ENCODE measurements at places on chromosomes 1 and 21. TPM values are rescaled to one million over a fixed set of nuclear protein-coding genes. Genes with fewer than 3 reads are reported as not detected.

DNA sequence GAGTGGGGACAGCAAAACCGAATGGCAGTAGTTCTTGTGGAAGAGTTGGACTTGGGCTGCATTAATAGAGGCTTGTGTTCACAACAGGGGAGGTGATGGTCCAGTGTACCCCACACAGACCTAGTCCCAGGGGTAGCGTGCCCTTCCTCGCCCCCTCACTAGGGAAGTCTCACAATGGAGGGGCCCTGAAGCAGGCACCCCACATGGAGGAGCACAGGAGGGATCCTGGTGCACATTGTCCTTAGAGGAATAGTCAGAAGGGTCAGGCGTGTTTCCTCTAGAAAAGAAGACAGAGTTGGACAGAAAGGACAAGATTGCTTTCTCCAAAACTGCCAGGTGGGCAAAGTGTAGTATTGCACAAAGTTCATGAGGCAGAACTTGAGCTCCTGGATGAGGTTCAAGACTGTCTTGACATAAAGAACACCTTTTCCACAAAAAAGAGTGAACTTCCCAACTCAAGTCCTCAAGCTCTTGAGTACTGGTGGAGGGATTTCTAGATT, 23.3 kb downstream of the ETNK2 start:
- H3K36me3 ChIP-seq = no peaks in the 10 kb centered on the region
- H3K27ac ChIP-seq = no peak overlapping the region
- H3K4me1 ChIP-seq = peaks cover 54% of the 10 kb centered on the region
- H3K4me3 ChIP-seq = no peak overlapping the region

DNA sequence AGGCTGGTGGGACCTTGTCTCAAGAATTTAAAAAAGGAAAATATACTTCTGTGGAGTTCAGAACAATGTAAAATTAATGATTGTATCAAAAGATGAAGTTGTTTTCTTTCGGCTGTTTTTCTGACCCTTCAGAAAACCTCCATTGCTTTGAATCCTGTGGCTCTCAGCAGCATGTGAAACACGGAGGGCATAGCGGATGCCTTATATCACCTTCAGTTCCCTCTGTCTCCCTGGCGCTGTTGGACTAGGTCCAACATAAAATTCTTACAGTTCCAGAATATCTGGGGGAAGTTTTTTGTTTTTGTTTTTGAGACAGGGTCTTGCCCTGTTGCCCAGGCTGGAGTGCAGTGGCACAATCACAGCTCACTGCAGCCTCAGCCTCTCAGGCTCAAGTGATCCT, 7.4 kb downstream of the ZBTB8A start:
- DNase-seq = no peak
- H3K4me1 ChIP-seq = peaks cover 10% of the 10 kb centered on the region
- H3K27ac ChIP-seq = no peak overlapping the region

DNA sequence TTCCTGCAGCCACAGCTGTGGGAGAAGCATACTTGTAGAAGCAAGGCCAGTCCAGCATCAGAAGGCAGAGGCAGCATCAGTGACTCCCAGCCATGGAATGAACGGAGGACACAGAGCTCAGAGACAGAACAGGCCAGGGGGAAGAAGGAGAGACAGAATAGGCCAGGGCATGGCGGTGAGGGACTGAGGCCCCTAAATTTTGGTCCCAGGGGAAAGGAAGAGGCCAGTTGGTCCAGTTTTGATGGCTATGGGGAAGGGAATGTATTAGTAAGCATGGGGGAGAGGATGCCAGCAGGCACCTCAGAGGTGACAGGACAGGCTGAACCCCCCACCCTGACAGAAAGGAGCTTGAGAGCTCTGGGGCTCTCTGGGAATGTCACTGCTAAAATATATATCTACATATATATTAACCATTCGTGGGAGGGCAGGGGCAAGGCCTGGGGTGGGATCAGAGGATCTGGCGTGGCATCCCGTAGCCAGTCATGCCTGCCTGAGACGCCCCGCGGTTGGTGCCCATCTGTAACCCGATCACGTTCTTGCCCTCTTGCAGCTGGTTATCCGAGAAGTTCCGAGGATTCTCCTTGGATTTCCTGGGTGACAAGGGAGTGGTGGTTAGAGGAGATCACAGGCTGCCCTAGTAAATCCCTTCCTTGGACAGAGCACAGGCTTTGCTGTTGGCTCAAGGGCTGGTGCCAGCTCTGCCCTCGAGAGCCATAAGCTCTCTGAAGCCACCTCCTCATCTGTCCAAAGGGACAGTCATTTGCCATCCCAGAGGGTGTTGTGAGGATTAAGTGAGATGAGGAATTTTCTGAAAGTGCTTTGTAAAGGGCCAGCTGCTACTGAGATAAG, 6.7 kb downstream of the TAGLN2 start:
- H3K4me3 ChIP-seq = no peak overlapping the region
- DNase-seq = no peak
- peaks cover 20% of the 10 kb centered on the region for H3K4me1 ChIP-seq
- no peaks in the 10 kb centered on the region for H3K27me3 ChIP-seq

- no peak overlapping the region for H3K4me3 ChIP-seq
- DNase-seq = no peak
- no peaks in the 10 kb centered on the region for H3K4me1 ChIP-seq
- H3K36me3 ChIP-seq = no peaks in the 10 kb centered on the region
- H3K27ac ChIP-seq = no peak overlapping the region
- H3K27me3 ChIP-seq = no peaks in the 10 kb centered on the region
These were observed 78.7 kb downstream of the ATP1A1 start for GRCh38 chr1:116451702-116452101.

Gene KCNN3
- total RNA-seq = 0.24 TPM

DNA sequence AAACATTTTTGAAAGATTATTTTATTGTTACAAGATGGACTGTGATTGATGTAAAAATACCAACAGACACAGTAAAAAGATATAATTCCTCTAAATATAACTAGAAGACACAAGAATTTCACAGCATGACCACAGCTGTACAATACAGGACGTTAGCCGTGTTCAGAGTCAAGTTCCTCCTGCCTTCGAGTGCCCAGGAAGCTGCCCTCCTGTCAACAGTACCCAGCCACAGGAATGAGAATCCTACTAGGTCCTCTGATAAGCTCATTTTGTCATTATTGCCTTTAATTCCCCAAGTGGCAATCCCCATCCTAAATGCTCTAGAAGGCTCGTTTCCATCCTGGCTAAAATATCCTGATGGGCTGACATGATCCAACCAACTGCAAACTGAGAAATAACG, 16.4 kb upstream of the CAPN2 start:
- H3K4me1 ChIP-seq = peaks cover 21% of the 10 kb centered on the region
- H3K27ac ChIP-seq = no peak overlapping the region
- H3K4me3 ChIP-seq = no peak overlapping the region
- H3K27me3 ChIP-seq = no peaks in the 10 kb centered on the region
- DNase-seq = no peak
- no peaks in the 10 kb centered on the region for H3K36me3 ChIP-seq
